ENCODE measurements at places on chromosomes 2 and 18.

DNA sequence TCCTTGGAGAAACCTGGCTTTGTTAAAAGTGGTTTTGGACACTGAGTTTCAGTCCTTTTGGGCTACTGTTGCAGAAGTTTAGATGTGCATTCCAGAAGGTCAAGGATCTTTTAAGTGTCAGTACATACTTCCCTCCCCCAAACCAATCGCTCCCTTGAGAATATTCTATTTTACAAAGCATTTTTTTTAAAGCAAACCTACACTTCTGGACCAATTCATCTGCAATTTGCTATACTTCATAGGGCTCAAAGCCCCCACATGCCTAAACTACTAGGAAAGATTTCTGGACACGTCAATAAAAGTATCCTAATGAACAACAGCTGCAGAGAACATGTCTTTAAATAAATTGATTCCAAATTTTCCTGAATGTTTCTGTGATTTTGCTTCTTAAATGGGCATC lies 157.6 kb downstream of the RDH14 start:
- DNase-seq: no peak

DNA sequence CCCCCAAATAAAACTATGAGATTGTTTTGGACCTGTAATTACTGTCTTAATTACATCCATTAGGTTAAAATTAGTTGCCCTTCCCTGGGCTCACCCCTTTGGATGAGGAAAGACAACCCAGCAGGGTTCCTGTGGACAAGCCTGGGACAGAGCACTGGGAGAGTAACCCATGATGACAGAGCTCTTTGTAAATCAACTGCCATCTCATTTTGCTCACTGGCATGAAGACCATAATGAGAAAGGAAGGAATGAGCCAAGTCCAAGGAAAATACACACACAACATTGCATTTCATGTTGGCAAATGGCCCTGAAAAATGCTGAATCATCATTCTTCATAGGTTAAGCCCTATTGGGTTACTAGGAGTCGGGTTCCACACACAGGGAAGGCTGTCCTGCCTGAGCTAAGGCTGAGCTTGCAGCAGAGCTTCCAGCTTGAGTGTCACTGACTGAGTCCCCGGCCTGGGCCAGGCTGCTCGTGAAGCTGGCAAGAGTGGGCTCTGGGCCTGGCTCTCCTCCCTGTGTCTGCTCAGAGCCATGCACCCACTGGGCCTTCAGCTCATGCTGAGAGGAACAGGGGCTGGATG lies 94.1 kb upstream of the ACAA2 start:
- DNase-seq: no peak

DNA sequence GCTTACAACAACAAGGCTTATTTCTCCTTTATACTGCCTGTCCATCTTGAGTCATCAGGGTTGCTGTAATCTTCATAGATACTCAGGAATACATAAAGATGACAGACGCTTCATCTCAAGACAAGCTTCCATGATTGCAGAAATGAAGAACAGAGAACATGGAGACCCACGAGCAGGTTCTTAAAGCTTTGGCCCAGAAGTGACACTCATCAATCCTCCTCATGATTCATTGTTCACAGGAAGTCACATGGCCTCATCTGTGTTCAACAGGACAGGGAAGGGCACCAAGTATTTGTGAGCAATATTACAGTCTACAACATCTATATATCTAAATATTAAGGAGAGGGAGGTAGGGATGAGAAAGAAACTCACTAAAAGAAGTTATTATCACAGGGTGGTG lies 36.5 kb upstream of the PGAP1 start:
- no peak for DNase-seq

DNA sequence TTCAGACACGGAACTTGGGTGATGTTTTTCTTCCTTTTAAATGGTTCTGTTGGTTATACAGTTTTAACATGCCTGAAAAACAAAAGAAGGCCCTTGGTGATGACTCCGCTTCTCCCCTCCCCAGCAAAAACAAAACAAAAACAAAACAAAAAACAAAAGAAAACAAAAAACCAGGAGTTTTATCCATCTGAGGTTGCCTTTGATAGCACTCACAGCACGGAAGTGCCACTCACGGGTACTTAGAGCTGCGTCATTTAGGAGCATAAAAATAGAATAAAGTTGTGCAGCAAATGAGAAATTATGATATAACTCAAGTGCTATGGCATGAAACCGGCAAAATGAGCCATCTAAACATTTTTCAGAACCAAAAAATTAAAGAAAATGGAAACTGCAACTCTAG lies 57.7 kb downstream of the ZEB2 start:
- DNase-seq: no peak

GRCh38 chr18:54777118-54777791 lies 51.0 kb upstream of the RAB27B start:
- DNase-seq: no peak

DNA sequence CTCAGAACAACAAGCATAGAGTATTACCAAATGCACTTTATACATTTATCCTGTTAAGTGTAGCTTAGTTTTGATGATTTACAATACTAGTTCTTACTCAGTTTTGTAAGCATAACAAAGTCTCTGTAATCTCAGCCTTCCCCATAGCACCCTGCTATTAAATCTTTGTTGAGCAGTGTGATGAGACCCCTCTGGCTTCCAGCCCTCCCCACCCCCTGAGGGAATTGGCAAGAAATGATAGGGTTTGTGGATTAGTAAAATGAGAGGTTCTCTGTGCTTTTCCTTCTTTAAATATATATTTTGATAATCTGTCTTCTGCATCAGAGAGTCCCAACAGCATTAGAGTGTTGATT lies 37.2 kb downstream of the ZNF521 start:
- no peak for DNase-seq

DNA sequence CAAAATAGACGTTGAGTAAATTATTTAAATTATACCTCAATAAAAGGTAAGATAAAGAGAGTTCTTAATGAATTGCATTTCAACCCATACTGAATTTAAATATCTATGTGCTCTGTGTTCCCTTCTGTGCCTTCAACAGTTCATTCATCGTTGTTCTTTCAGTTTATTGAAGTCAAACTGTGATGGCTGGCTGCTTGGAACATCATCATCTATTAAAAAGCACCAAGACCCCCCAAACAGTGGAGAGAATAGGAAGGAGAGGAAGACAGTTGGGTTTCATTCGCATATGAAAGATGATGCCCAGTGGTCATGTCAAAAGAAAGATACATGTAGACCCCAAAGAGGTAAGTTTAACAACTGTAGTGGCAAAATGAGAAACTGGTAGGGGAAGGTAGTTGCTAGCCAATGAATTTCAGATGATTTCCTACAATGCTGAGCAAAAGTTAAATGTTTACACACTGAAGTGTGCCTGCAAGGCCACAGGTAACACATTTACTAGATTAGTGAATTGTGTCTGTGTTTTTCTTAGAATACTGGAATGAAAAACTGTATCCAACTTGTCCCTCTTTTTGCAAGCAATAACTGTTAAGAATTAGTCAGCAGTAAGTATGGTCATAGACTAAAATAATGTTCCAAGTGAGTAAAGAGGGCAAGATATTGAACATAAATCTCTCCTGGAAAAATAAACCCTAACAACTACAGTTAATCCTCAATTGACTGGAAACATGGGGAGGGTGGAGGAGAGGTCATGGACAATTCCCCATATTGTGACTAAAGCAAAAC lies 331.3 kb downstream of the KIAA1328 start:
- no peak for DNase-seq

DNA sequence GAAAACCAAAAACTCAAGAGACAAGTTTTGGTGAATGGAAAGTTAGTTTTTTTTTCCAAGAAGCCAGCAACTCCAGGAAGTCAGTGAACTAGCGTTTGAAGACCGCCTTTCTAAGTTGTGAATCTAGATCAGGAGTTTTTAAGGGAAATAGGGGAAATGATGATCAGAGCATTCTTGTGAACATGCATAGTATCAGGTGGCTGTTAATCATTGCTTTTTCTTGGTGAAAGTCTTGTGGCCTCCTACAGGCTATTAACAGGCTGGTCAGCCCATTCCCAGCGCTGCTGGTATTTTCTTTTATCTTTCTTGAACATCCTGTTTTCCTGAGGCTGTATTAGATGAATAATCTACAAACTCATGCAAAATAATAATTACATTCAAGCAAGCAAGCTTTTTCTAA lies 155.8 kb downstream of the PTPRM start:
- DNase-seq: no peak

- no peak for DNase-seq
Observed at GRCh38 chr2:29420999-29421782, 306.0 kb downstream of the CLIP4 start.

GRCh38 chr2:152740743-152741328 lies 22.4 kb downstream of the ARL6IP6 start:
- no peak for DNase-seq

GRCh38 chr2:150255528-150255927 lies 231.9 kb downstream of the RND3 start:
- no peak for DNase-seq

- no peak for DNase-seq
Observed at GRCh38 chr18:43068781-43069180, 46.7 kb downstream of the RIT2 start.

DNA sequence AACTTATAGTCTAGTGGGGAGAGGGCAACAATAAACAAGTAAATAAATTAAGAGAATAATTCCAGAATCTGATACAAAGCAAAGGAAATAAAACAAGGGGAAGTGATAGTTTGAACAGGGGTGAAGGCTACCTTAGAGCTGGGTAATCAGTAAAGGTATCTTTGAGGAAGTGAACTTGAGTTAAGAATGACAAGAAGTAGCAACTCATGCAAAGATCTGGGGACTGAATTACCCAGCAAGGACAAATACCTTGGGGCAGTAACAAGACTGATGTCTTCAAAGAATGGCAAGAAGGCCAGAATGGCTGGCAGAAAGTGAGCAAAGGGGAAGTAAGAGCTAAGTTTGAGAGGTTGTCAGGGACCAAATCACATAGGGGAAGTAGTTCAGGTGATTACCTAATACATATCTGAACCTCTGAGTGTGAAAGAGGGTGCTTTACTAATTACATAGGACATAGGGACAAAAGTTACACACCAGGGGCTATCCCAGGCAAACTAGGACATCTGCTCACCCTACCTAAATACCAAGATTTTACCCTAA lies 244.6 kb upstream of the HNRNPA3 start:
- DNase-seq: no peak

DNA sequence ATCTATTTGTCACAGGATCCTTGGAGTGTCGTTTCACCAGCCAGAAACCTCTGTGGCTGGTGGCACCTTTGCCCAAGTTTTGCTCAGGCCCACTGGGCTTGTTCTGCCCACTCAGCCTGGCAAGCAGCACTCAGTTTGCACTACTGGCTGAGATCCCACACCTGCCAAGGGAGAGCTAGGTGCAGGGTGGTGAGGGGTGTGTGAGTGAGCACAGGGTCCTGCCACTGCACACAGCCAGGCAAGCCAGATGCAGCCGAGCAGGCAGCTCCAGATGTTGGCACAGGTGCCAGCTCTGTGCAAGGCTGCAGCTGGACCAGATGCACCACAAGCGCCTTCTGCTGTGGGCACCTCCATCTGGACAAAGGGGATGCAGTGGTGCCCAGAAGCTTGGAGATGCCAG lies 281.7 kb upstream of the UBE2E3 start:
- no peak for DNase-seq

DNA sequence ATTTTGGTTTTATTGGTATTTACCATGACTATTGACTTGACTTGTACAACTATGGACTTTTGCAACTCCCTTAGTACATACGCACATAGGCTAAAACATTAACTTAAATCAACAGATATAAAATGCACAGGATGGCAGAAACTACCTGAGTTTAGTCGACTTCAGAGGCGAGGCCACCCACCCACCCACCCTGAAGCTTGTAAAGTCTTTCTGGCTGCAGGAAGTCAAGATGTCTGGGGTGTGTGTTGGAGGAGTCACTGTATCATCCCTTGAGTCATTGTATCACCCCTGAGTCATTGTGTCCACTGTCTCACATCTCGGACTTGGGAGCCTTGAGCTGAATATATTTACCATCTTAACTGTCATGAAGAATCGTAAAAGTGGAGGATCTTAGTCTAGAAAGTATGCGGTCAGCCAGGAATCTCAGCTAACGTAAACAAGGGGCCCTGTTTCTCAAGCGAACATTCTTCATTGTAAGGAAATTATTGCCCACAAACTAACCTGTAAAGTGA lies 140.0 kb upstream of the ST6GAL2 start:
- DNase-seq: no peak

- no peak for DNase-seq
Observed at GRCh38 chr2:239791526-239792404, 233.4 kb downstream of the NDUFA10 start.

DNA sequence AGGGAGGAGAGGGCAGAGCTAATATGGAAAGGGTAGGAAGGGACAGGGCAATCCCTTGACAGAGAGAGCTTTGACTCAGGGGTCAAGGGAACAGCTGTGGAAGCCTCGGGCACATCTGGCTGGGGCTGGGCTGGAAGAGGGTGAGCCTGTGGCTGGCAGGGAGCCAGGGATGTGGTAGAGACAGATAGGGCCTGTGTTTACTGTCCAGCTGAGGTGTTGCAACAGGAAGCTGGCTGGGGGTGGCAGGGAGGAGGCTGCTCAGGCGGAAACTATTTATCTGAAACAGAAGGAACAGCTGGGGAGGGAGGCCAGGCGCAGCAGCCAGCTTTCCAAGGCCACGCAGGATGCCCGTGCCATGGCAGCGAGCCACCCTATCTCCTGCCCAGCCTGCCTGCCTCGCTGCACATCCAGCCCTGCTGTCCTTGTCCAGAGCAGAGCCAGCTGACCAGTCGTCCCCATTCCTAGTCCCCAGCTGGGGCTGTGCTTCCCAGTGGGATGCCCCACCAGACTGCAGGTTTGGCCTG lies 264.7 kb downstream of the CYP26B1 start:
- no peak for DNase-seq

DNA sequence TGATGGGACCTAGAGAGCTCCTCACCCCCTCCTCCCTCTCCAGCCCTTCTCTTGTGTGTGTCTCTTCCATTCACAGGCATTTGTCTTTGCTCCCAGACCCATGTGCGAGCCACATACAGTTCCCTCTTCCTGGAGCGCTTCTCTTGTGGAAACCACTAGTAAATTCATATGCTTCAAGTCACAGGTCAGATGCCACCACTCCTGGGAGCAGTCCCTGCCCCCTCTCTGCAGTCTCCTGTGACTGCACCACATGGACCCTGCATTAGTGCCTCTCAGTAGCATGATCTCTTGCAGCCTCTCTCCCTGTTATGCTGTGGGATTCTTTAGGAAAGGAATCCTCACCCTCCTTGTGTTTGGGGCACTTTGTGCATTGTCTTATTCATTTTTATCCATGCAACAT lies 96.5 kb upstream of the NFATC1 start:
- no peak for DNase-seq

DNA sequence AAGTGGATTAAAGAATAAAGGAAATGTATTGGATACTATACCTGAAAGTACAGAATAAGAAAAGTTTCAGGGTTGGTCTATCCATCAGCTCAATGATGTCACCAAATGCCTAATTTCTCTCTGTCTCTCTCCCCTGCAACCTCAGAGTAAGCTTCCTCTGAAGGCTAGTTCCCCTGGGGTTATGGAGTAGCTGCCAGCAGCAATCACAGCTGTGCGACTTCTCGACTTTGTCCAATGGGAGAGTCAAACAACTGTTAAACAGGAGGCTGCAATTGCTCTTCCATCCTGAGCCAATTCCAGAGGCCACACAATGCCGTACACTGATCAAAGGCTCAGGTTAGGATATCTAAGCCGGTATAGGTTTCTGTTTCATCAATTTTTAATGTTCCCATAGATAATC lies 95.3 kb upstream of the FANCL start:
- no peak for DNase-seq

Data from stimulated activated CD8-positive, alpha-beta memory T cell treated with anti-CD3 and anti-CD28 coated beads, Interleukin-4, amount 100 ng/mL, for 4 hours (primary cell).